Stimulated activated CD4-positive, alpha-beta T cell treated with anti-CD3 and anti-CD28 coated beads, Interleukin-2, amount 100 ng/mL, for 24 hours (primary cell): ENCODE measurements at places on chromosomes 3 and 15.
A peak's percentile ranks its signal among the peaks of the same experiment; 100 is the strongest.

DNA sequence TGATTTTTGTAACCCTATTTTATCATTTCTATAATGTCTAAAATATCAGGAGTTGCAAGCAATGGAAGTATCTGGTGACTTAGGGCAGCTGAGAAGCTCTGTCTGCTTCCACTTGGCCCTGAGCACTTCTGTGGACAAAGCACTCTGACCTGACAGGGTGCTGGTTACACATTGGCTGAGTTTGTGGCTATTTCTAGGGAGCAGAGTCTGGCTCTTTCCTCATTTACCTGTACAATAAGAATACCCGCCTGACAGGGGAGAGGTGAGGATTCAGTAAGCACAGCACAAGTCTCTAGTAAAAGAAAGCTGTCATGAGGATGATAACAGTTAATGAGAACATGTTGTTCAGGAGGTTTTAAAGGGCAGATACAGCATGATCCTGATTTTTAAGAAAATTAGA, 33.3 kb upstream of the SPESP1 start:
- no peak for DNase-seq

GRCh38 chr3:98567666-98568270, 25.6 kb downstream of the CPOX start:
- no peak for DNase-seq

DNA sequence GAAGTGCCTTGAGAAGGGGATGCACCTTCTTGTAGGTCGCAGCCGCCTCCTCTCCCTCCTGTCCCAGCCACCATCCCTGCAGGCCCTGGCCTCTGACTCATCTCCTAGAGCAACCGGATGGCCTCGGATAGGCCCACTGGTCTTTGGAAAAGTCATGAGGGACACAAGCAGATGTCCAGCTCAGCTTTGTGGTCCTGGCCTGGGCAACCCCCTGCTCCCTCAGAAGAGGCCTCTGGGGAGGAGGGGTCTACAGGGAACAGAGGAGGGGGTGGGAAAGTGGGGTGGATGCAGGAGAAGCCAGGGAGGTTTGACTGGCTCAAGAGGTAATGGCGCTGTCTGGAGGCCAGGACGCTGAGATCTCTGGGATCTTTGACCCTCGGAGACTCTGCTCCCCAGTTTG, 259.2 kb upstream of the TLE3 start:
- no peak for DNase-seq

- no peak for DNase-seq
Measured at GRCh38 chr15:91939403-91939831, 85.9 kb downstream of the SLCO3A1 start.

DNA sequence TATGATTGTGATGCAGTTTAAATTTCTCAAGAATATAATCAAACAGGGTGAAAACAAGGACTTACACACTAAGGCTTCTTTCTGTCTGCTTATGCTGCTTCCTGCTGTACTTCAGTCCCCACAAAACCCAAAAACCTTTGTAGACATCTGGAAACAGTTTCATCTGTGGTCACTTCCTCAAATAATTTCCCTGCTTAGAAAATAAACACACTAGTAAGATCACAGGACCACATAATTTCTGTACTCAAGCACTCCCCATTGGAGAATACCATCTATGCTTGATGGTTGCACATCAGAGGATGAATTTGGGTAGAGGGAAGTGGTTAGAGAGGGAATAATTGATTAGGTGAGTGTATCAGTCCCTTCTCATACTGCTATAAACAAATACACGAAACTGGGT, 266.2 kb downstream of the LSAMP start:
- no peak for DNase-seq

DNA sequence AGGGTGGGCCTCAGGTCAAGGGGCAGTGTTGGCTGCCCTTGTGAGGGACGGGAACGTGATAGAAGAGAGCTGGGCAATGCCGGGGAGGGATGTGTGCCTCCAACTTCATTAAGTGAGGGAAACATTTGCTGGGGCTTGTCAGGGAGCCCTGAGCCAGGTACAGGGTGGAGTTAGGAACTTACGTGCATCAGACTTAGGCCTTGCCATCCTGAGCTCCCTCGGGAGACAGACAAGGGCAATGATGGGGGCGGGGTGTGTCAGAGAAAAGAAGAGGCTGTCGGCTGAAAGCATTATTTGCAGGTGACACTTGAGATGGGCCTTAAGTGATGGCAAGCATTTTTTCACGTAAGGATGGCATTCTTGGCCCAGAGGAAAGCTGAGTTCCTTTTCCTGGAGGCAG, 1.6 kb downstream of the FAM131A start:
- DNase-seq: no peak

DNA sequence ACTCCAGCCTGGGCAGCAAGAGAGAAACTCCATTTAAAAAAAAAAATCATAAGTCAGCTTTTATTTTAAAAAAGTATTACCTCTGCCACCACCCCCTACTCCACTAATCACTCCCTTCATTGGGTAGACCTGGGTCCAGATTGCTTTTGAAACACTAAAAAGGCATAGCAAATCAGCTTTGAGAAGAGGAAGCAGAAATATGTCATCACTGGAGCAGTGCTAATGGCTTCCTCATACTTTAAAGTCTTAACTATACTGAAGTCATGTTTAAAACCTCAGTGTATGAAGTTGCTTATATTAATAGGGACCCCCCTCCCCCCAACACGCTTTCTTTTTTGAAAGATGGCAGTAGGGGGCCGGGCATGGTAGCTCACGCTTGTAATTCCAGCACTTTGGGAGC, 1.0 kb upstream of the HTR3D start:
- no peak for DNase-seq

DNA sequence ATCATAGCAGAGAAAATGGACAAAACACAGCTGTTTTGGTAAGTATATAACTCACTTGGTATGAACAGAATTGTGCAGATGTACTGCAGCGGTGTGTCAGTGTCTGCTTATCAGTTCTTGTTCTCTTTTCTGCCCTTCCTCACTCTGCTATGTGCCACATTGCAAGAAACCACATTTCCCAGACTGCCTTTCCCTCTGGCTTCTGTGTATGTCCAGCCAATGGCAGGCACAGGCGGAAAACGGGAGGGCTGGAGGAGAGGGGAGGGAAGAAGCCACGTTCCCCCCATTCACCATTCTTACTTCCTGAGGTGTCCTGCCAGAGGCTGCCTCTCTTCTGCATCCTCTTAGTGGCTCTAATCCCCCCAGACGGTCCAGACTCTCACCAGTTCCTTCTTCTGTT, 15.4 kb downstream of the HHLA2 start:
- no peak for DNase-seq

DNA sequence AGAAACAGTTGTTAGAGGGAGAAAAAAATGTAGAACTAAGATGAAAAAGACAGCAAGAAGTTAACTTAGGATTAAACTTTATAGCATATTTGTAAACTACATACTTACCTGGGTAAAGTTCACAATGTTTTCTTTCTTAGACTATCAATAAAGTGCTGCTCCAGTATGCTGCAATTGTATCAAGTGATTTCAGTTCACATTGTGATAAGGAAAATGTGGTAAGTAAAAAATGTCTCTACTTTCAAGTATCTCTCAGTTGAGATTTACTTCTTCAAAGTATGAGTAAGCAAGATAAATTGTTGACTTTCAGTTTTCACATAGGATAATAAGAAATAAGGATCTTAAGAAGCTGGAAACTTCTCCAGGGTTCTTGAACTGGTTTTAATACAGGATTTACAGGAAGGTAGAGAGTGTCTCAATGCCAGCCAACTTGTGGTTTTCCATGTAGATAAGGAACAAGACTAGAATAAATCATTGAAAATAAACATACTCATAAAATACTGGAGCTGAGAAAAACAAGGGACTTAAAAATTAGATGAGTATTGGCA, 528.8 kb downstream of the UNC13C start:
- DNase-seq: no peak

GRCh38 chr15:39145854-39146625, 434.8 kb upstream of the THBS1 start:
- no peak for DNase-seq

DNA sequence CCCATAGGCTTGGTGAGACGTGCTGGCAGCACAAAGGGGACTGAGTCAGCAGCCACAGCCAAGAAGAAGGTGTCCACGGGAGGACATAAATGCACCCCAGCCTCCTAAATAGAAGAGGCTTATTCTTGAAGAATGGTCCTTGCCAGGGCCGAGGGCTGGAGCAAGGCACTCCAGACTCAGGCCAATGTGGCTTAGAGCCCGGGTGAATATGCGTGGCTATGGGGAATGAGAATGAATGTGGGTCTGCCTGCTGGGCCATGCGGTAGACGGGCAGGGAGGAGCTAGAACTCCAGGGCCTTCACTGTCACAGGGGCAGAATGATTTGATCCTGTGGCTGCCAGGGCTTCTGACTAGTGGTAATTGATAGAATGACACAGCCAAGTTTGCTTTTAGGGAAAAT, 34.0 kb downstream of the DHX30 start:
- DNase-seq: no peak

DNA sequence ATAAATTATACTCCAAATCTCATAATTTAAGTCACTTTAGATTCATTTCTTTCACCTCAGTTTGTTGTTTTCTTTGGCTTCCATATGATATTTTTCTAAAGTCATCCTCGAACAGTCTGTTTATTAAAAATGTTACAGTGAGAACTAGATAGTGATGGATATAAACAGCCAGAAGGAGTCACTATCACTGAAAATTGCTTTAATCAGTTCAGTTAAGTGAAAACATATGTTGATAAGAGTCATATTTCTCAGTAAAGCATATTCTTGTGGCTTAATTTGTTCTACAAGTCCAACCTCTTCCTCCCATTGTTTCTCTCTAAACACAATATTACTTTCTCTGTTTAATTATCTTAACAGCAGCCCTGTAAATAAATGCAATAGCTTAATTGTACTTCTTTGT, 427.5 kb upstream of the ALCAM start:
- DNase-seq: no peak

DNA sequence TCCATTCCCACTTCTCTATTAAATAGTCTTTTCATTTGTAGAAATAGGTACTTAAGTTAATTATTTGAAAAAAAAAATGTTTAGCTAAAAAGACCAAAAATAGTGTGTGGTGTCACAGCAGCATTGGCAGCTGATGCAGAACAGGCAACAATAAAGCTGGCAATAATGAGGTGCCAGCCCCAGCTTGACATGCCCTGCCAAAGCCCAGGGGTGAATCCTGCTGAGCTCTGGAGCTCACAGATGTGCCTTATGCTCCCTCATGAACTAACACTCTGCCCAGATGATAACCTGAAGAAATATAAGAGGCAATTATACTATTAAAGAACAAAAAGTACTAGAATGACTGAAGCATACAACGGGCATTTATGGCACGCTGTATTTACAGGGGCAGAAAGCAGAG, 63.8 kb downstream of the IGSF11 start:
- DNase-seq: no peak

GRCh38 chr3:106423321-106424225, 554.8 kb upstream of the CBLB start:
- DNase-seq: peak; percentile 37

- DNase-seq: no peak
Measured at GRCh38 chr3:158111861-158112260, 2.0 kb downstream of the RSRC1 start.

DNA sequence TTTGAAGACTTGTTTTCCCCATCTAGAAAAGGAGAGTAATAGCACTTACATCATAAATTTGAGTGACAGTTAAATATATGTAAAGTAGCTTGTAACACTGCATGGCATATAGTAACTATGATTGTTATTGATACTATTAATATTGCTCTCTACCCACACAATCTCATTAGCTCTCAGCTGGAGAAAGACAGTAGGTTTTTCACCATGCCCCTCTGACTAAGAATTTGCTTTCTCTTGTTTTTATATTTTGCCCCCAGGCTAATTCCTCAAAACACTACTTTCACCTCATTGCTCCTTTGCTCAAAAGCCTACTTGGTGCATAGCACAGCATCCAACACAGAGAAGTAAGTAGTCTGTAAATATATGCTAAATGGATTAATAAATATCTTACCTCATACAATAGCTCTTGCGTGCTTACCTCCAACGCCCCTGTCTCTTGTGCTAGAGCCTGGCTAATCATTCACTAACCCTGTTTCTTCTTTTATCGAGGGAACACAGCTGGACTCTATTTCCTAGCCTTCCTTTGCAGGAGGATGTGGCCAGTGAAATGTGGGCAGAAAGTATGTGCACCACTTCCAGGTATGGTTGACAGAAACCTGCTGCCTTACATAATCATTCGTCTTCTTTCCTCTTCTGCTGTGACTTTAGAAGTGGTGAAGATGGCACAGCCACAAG, 190.0 kb downstream of the PLCH1 start:
- DNase-seq: no peak

DNA sequence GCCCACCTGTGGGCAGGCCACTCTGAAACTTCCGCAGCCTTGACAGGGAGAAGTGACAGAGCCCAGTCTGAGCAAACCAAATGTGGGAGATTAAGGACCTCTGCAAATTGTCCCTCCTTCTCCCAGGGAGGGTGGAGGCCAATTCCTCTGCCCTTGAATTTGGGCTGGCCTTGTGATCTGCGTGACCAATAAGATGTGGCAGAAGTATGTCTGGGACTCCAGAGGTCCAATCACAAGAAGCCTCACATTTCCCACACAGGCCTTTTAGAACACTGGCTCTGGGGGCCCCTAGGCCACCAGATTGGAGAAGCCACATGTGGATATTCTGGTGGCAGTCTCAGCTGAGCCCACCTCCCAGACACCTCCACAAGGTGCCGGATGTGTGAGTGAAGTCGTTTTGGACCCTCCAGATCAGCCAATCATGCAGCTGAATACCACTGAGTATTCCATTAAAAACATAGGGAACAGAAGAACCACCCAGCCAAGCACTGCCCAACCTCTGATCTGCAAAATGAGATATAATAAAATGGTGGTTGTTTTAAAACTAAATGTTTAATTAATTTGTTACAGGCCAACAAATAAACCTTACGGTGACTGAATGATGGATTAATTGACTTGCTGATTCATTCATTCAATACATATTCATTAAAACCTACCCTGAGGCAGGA, 150.3 kb downstream of the NUP210 start:
- no peak for DNase-seq

DNA sequence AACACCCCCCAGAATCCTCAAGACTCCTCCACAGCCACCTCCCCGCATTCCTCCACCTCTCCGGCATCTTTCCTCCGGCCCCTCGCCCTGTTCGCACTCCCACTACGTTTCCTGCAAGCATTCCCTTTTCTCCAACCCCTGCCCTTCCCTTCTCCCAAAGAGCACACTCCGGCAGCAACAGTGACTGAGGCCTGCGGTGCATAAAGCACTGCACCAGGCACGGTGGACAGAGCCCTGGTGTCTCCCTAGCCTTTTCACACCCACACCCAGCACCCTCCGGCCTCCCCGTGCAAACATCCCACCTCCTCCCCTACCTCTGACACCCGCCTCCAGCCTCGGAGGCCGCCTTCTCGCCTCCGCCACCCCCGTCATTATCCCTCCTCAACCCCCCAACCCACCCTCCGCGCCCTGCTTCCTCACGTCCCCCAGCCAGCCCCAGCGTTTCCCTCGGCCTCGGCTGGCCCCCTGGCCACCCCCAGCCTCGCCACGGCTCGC, 577 bp downstream of the ZNF148 start:
- DNase-seq: peak; percentile 51

- peak; percentile 33 for DNase-seq
Measured at GRCh38 chr3:52532838-52533622, 627 bp downstream of the NT5DC2 start.

DNA sequence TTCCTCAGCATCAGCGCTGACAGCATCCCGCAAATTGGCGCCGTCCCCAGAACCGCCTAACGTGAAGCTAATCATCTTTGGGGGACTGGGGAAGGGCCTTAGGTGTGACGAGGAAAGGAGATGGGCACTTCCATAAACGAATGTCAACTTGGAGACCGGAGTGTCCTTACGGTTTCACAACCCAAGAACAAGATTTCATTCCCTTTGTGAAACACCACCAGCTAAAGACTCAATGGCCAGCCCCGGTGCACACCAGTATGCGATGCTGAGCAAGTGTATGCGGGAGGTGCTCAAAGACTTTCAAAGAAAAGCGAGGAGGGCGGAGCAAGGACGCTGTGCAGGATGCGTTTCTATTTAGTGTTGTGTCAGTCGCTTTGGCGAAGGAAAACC, 759 bp upstream of the TTBK2 start:
- peak; percentile 51 for DNase-seq
